H1 (cell line): ENCODE measurements at places on chromosomes 2 and 18. TPM values are rescaled to one million over a fixed set of nuclear protein-coding genes. Genes with fewer than 3 reads are reported as not detected.

GRCh38 chr18:22556222-22557167 is 138.8 kb upstream of the CTAGE1 start:
- DNase-seq: no peak

- DNase-seq: no peak
These were observed 40.3 kb upstream of the FBXO11 start for GRCh38 chr2:47946593-47946992.

GRCh38 chr18:22403950-22404349 is 13.8 kb downstream of the CTAGE1 start:
- no peak for DNase-seq

The CLEC4F gene
- not detected in 2 replicates for total RNA-seq

The APCDD1 gene
- total RNA-seq: 2.6 and 3.0 TPM in 2 replicates

The RRM2 gene
- 215 and 228 TPM in 2 replicates for total RNA-seq
